ENCODE measurements at places on chromosomes 1 and 21. TPM values are rescaled to one million over a fixed set of nuclear protein-coding genes. Genes with fewer than 3 reads are reported as not detected.

Gene PLEKHO1
- total RNA-seq, result 39.2 TPM

Gene GJC2
- 3.2 TPM for total RNA-seq

Gene HLCS
- total RNA-seq, result 35.7 TPM

Gene PTCH2
- 0.40 TPM for total RNA-seq

Gene GFI1
- 0.13 TPM for total RNA-seq

Gene PEX11B
- total RNA-seq, result 31.4 TPM

Gene VCAM1
- total RNA-seq, result 0.66 TPM

Gene LHX8
- not detected for total RNA-seq

Gene NSL1
- 24.0 TPM for total RNA-seq

Gene PLA2G4A
- 130 TPM for total RNA-seq

All from aortic smooth muscle cell (primary cell).